ENCODE measurements at places on chromosomes 7 and 10. TPM values are rescaled to one million over a fixed set of nuclear protein-coding genes. Genes with fewer than 3 reads are reported as not detected.

The NT5C2 gene
- polyA plus RNA-seq = 78.8 TPM

The KLF14 gene
- not detected for polyA plus RNA-seq

The RHBDD2 gene
- 108 TPM for polyA plus RNA-seq

The AZGP1 gene
- not detected for polyA plus RNA-seq

The WNT8B gene
- polyA plus RNA-seq = not detected

The AOAH gene
- 1.5 TPM for polyA plus RNA-seq

The CTTNBP2 gene
- not detected for polyA plus RNA-seq

The VPS37D gene
- not detected for polyA plus RNA-seq

The A1CF gene
- polyA plus RNA-seq = not detected

The SLC26A5 gene
- polyA plus RNA-seq = not detected

The EPHB6 gene
- 27.4 TPM for polyA plus RNA-seq

The NUDT13 gene
- 1.4 TPM for polyA plus RNA-seq

The TRDMT1 gene
- 7.3 TPM for polyA plus RNA-seq

The FFAR4 gene
- not detected for polyA plus RNA-seq

The PNLIPRP1 gene
- polyA plus RNA-seq = not detected

The RARRES2 gene
- polyA plus RNA-seq = not detected

The HTRA1 gene
- not detected for polyA plus RNA-seq

The LRRC4 gene
- polyA plus RNA-seq = not detected

The TAS2R41 gene
- polyA plus RNA-seq = not detected

The TECTB gene
- polyA plus RNA-seq = not detected

The TBX20 gene
- polyA plus RNA-seq = not detected

The PLPP4 gene
- polyA plus RNA-seq = not detected

The NAT16 gene
- not detected for polyA plus RNA-seq

The CALML5 gene
- not detected for polyA plus RNA-seq

The CDHR3 gene
- polyA plus RNA-seq = 2.1 TPM

The CCL24 gene
- polyA plus RNA-seq = not detected

The DLX5 gene
- not detected for polyA plus RNA-seq

The GIMAP1 gene
- polyA plus RNA-seq = 69.2 TPM

The NACAD gene
- polyA plus RNA-seq = not detected

The ACTL6B gene
- polyA plus RNA-seq = not detected

The FIS1 gene
- polyA plus RNA-seq = 198 TPM

The DKK1 gene
- not detected for polyA plus RNA-seq

The CPA2 gene
- not detected for polyA plus RNA-seq

The NPFFR1 gene
- not detected for polyA plus RNA-seq

The CCDC136 gene
- polyA plus RNA-seq = not detected

The CDK13 gene
- polyA plus RNA-seq = 47.6 TPM

The VSTM4 gene
- not detected for polyA plus RNA-seq

The VSTM2A gene
- polyA plus RNA-seq = not detected

The TPST1 gene
- 1.0 TPM for polyA plus RNA-seq

The GPER1 gene
- not detected for polyA plus RNA-seq

Measured in CD4-positive, alpha-beta memory T cell (primary cell).